ENCODE measurements at places on chromosomes 7 and 10.
A peak's percentile ranks its signal among the peaks of the same experiment; 100 is the strongest.

- no peak for DNase-seq
Measured at GRCh38 chr10:92011560-92012214, 88.1 kb downstream of the BTAF1 start.

DNA sequence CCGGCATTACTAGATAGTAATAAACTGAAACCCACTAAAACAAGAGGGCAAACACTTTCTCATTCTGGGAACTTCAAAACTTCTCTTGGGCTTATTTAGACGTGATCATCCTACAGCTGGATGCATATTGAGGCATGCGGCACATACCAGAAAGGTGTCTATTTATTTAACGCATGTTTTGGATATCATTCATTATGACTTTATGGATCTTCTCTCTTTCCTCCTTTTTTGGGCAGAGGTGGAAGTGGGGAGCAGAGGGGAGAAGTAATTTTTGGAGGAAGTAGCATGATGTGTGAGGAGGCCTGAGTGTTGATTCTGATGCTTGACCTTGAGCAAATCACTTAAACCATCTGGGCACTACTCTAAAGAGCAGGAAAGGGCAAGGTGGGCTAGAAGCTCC, 270.6 kb downstream of the TRIL start:
- DNase-seq = no peak

DNA sequence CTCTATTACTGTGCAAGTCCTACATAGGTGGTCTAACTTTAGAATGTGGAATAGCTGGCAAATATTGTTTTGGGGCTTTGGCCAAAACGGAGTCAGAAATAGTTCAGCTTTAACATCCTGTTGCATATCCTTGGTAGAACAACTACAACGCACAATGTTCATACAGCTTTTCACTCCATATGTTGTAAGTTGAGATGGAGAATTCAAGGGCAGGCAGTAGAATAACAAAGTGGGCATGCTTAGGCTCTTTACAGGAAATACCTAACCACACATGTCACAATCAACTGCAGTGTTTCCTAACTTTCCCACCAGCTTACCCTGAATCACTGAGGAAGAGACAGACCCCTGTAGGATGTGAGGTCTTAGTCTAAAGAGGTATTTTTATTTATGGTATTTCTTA, 122.3 kb downstream of the PPP1R3A start:
- no peak for DNase-seq

- DNase-seq = no peak
Measured at GRCh38 chr7:140610204-140611165, 30.1 kb downstream of the DENND2A start.

DNA sequence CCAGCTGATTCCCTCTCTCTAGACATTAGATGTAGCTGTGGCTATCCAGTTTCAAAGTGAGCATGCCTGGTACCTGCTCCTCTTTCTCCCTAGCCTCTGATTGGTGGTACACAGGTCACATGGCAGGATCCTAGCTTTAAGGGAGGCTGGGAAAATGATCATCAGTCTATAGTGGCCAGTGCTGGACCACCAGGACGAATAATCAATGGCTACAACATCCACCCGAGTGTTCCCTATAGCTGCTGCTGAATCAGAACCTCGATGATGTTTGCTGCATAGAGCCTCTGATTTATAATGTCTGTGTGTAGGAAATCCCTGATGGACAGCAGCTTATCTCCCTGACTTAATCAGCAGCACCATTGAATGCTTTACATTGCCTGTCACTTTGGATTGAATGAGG, 28.9 kb upstream of the LMTK2 start:
- DNase-seq = no peak

DNA sequence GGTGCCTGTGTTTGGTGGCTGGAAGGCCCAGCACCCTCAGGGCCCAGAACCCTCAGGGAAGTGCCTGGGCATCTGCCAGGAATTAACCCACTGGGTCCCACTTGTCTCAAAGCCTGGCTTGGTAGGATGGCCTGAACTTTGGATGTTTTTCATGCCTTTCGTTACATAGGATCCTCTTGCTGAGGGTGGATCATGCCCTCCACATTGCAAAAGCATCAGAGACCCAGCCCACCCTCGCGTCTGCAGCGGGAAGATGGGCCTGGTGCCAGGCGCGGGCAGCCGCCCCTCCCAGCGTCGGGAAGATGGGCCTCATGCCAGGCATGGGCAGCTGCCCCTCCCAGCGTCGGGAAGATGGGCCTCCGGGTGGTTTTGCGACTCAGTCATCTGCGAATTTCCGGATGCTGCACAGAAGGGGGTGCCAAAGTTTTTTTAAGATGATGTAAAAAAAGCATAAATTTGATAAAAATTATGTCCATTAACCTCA, 51.9 kb upstream of the PRKAR1B start:
- no peak for DNase-seq

DNA sequence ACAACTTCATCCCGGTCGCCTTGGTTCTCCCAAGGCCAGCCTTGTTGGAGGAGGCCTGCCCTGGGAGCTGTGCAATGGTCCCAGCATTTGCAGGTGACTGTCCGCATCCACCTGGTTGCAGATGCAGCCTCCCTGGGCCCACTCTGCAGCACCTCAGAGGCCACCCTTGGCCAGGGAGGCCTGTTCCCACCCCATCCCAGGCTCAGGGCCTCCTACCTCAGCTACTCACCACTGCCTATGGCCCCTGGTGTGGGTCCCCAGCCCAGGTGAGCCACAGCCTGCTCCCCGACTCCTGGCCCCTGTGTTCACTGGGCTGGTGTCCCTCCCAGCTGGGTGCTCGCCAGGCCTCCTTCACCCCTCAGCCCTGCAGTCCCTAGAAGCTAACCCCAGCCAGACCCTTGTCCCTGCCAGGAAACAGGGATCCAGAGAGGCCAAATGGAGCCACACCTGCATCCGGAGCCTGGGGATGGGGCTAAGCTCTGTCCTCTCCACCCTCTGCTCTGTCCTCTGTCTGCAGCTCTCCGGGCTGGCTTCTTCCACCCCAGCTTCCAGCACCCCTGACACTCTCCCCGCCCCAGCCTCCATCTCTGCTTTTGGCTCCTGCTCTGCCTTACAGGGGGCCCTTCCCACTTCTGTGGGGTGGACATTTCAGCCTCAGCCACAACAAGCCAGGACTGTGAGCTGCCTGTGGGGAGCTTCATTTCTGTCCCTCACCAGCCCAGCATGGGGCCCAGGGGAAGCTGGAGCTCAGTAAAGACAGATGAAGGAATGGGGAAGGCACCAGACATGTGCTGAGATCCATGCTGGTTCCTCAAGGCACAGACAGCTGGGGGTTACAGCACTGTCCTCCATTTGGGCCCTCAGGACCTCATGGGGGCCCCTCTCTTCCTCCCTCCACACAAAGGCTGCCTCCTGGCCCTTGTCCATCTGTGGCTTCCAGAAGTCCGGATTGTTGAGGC, 35.6 kb upstream of the ANTXRL start:
- DNase-seq = peak; percentile 17

DNA sequence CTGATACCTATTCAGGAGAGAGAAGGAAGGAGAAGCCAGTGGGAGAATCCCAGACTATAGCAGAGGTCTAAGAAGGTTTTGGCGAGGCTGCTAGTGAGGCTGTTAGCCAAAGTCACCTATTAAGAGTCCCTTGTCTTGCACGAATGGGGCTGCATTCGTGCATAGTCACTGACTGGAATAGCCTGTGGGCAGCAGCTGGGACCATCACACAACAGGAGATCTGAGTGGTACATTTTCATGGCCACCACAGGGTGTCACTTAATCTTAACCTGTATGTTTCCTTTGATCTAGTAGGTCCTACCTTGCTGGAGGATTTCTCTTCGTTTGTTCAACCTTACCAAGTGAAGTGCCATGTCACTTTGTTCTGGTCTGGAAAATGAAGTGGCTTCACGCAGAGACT, 319.9 kb downstream of the BMPER start:
- peak; percentile 62 for DNase-seq

GRCh38 chr10:115980470-115980869, 292.5 kb downstream of the GFRA1 start:
- DNase-seq = no peak

DNA sequence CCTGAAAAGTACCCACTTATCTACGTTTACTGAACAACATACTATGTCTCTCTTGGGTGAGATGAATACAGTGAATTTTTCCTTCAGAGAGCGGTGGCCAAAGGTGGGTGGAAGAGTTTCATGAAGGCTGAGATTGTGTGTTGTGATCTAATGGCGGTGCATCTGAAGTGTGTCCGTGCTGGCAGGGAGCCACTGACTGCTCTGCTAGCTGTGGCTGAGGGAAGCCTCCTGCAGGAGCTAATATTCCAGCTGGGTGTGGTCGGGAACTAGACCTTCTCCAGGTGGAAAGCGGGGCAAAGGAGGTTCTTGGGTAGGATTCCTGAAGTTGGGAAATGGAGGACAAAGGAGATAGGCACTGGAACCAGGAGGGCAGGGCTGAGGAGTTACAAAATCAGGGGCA, 69.2 kb upstream of the GRB10 start:
- DNase-seq = no peak

GRCh38 chr10:29804025-29804852, 169.5 kb upstream of the SVIL start:
- DNase-seq = no peak

Measured in H9 (cell line).